ENCODE measurements at places on chromosomes 5 and 9.

DNA sequence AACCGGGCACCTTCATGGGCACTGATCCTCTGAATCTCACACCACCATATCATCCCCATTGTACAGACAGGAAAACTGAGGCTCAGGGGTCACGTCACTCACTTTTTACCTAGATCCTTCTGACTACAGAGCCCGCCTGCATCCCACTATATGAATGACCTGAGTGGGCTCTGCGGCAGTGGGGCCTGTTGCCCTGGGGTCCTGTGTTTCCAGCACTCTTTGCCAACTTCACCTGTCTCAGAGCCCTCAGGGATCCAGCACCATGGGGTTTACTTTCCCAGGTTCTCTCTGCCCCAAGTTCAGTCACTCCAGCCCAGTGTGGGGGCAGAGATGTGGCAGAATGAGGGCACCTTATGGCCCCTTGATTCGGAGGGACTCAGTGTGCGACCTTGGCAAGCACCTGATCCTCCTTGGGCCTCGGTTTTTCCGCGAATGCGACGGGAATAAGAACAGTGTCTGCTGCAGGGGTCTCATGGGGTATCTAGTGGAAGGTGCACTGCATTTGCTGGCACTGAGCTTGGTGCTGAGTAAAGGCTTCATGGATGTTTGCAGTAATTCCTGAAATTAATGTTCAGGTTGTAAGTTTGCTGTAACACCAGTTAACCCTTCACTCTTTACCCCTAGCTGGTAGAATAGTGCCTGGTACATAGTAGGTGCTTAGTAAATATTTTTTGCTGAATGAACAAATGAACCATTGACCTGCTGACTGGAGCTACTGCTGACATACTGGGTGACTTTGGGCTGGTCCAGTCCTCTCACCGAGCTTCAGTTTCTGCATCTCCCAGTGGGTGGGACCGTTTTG is 47.1 kb upstream of the BOD1 start:
- no peak for DNase-seq

DNA sequence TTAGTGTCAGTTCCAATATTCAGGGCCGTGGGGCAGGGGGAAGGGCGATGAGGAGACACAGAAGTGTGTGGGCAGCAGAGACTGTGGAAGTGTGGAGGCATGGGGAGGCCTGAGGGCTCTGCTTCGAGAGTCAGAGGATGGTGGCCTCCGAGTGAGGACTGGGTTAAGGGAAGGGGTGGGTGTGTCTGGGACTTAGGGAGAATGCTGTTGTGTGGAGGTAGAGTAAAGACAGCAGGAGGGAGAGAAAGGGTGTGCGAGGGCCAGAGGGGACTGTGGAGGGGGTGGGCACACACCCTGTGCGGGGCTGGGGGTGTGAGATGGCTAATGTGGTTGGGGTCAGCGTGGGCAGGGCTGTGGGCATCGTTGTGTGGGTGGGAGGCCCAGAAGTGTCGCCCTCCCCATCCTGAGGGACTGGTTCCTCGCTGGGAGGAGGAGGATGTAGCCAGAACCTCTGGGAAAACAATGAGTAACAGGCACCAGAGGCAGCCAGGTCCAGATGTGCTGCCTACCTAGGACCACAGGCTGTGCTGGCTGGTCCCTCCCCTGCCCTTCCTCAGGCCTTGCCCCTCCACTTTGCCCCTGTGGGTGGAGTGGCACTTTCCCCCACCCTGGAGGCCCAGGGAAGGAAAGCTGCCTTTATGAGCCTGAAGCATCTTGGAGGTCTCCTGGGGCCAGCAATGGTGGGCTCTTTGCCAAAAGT is 4.2 kb downstream of the USP20 start:
- no peak for DNase-seq

DNA sequence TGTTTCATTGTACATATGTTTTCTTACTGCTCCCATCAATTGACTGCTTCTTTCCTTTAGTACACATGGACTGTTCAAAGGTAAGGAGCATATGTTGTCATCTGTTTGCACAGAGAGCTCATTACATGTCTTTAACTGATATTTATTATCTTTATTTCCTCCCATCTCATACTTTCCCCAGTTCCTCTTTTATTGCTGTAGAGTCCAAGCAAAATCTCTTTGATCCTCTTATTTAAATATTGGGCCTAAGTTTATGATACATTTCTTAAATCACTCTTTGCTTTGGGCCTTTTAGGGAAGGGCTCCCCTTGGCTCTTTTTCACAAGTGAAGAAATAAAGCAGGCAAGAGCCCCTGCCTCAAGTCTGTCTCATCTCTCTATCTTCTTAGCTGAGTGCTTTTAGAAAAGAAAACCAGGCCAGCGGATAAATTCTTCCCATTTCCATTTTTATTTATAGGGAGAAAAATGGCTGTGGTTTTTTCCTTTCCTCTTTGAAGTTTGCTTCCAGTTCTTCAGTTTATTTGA is 152.4 kb downstream of the DOCK2 start:
- no peak for DNase-seq

DNA sequence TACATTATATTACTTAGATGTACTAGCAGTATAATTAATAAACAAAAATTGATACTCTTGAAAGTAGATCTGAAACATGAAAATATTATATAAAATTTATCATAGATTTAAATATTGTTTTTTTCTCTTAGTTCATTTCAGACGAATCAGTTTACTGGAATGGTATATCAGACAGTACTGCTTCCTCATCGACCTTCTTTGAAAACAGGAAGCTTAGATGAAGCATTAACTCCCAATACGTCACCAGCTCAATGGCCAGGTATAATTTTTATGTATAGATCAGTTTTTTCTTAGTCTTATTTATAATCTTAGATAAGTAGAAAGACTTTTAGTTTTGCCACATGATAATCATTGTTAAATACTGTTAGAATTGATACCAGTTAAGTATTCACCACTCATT is 106.3 kb downstream of the DMXL1 start:
- DNase-seq: no peak

GRCh38 chr5:157400741-157401495 is 59.1 kb upstream of the NIPAL4 start:
- no peak for DNase-seq

GRCh38 chr5:61768692-61769281 is 436.7 kb downstream of the ZSWIM6 start:
- no peak for DNase-seq

DNA sequence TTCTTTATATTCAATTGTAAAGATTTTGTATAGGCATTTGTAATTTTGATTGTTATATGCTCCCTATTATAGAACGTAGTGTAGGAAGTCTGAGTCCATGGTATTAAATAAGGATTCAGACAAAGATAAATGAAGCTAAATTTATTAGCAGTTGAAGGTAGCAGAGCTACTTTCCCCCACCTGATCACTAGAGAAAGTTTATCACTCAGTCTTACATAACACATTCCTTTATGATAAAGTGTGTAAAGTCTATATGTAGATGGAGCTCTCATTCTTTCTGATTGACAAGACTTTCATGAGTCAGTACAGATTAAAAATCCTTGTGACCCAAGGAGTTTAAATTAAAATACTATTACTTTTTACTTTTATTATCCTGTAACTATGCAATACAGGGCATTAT is 2.3 kb upstream of the MIER3 start:
- DNase-seq: no peak

- no peak for DNase-seq
These were observed 404.8 kb downstream of the TLR4 start for GRCh38 chr9:118108971-118109370.

DNA sequence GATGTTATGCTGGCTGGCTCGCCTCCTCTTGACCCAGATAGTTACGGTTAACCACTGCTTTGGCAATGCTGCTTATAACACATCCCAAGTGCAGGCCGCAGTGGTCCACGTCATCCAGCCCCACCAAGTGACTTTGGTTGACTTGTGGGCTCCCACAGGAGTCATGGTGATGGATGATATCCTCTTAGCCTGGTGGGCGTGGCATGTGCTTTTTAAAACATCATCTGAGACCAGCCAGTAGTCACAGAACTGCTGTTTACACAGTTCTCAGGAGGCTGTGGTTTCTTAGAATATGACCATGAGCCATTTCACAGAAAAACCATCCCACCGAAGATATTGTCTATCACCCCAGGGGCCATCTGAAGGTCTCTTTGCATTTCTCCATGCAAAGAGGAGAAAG is 216.9 kb downstream of the SH3GL2 start:
- no peak for DNase-seq

DNA sequence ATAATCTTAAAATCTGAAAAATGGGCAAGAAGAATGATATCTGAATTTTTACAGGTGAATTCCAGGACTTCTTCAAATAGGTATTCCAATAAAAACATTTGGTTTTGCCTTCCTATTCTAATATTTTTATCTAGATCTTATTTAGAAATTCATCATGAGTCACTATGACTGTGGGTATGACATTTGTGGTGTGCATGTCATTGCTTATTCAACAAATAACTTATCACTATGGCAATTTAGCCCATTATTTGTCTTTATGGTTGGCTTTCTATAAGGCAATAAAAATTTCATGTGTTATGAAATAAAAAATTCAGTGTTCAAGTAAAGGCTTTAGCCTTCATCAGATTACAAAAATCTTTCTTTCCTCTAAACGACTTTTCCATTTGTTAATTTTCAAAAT is 1139.6 kb upstream of the NUDT12 start:
- no peak for DNase-seq

GRCh38 chr9:133050781-133051180 is 11.0 kb upstream of the CEL start:
- DNase-seq: no peak

- no peak for DNase-seq
These were observed 21.4 kb upstream of the TMEM250 start for GRCh38 chr9:136140046-136140445.

DNA sequence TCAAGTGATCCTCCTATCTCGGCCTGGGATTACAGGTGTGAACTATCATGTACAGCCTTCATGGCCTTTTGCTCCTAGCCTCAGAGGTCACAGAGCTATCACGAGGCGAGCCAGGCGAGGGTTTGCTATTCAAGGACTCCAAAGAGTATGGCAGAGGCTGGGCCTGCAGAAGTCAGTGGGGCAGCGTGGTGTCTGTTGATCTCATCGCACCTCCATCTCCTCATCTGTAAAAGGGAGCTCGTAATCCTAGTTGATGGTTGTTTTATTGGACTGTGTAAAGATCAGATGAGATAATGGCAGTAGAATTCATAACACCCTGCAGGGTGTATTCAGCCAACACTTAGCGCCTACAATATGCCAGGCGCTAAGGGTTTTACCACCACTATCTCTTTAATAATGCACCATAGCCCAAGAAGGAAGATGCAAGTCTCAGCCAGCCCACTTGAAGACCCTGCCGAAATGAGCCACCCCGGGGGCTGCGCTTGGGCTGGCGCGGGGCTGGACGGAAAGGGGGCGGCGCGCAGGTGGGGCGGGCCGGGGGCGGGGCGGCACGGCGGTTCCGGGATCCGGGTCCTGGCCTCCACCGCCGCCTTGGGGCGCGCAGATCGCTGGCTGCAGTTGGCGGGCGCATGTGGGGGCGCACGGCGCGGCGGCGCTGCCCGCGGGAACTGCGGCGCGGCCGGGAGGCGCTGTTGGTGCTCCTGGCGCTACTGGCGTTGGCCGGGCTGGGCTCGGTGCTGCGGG is at the start of gene GALNT12:
TSS of gene GALNT12 (plus strand) at position 601 of the 744 bp plus-strand sequence. CDS start at position 630, 29 bp downstream.
- DNase-seq: peak; percentile 12

DNA sequence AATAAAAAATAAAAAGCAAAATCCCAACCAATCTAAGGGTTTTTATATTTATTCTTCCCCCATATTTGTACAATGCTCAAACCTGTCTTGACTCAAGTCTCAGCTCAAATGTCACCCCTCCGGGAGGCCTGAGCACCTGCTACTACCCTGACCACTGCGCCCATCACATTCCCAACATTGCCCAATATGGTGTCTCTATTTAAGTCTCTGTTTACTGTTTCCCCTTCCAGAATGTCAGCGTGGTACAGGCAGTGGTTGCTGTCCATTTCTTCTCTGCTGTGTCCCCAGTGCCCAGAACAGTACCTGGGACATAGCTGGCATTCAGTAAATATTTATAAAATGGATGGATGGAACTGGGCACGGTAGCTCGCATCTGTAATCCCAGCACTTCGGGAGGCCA is 47.3 kb upstream of the PRRC2B start:
- DNase-seq: no peak

DNA sequence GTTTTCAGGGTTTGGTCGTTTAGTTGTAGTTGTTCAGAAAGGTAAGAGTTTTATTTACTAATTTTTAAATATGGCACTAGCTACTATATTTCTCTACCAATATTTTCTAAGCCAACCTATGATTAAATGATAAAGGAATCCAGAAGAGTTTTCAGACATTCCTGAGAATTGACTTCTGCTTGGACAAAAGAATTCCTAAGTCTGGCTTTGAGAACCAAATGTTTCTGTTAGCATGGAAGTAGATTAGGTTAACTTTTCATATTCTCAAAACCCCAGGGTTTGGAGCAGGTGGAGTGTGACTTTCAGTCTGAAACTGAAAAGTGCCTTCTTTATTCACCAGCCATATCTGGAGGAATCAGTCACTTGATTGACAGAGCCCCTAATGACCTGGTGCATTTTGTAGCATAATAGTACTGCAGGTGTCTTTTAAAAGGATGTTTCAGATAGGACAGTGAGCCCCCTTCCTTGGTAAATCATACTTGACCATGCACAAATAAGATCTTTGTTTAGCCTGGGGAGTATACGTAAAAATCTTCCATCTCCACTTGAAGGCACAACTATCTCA is 457.0 kb upstream of the ZNF462 start:
- no peak for DNase-seq

DNA sequence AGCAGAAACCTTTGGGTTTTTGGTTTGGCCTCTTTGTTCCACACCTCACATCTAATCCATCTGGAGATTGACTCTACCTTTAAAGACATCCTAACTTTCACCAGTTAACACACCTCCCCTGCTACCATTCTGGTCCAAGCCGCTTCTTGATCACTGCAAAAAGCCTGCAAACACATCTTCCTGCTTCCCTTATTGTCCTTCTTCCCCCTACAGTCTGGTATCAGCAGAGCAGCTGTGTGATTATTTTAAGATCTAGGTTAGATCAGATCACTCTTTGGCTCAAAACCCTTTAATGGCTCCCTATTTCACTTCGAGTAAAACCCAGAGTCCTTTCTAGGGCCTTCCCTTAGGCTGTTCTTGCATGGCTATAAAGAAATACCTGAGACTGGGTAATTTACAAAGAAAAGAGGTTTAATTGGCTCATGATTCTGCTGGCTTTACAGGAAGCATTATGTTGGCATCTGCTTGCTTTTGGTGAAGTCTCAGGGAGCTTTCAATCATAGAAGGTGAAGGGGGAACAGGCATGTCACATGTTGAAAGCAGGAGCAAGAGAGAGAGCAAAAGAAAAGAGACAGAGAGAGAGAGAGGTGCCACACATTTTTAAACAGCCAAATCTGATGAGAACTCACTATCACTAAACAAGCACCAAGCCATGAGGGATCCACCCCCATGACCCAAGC is 1.5 kb upstream of the TEX10 start:
- no peak for DNase-seq

- no peak for DNase-seq
These were observed 9.9 kb downstream of the TMEM232 start for GRCh38 chr5:110716247-110717245.

GRCh38 chr9:7436754-7437153 is 362.8 kb downstream of the DMAC1 start:
- no peak for DNase-seq

DNA sequence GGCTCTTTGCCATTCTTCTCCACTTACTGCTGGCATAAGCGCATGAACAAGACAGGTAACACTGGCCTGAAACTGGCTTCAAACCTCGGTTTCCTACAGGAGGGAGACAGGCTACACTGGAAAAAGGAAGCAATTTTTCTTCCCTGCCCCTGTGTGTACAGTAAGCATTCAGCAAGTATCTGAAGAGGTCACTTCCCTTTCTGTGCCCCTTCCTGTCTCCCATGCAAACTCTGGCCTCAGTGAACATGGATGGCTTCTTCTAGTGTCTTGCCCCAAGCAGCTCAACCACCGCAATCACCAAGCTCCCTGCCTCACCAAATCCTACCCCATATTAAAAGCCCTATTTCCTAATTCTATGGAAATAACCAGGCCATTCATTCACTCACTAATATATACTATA is 42.4 kb downstream of the SERINC5 start:
- no peak for DNase-seq
